ENCODE measurements at places on chromosomes 3 and 15.

DNA sequence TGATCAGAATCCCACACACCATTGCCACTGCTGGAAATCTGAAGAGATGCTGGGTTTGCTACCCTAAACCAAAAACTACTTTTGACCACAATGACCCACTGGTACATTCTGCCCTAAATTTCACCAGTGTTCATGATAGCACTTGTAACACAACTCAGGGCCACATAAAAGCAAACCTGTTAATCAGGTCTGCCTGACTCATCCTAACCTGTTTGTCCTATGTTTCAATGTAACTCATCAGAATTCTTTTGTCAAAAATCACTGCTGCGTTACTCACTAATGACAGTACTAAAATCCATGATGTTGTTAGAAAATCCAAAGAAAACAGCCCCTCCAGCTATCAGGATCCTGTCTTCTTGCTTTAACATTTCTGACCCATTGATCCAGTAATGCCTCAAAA, 55.6 kb upstream of the XCR1 start:
- no peak for DNase-seq

DNA sequence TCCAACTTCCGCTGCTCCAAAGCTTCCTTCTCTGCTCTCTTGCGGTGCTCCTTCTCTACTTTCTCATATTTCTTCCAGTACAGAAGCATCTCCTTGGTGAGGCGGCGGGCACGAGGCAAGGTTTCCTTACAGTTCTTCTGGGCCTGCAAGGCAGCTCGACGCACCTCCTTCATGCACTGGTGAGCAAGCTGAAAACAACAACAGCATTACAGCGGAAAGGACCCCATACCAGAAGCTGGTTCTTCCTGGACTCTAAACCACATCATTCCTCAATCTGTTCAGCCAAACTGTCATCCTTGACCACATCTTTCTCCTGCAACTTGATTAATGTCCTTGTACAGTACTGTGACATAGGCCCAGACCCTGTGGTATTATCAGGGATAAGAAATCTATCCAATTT, 36.4 kb downstream of the INO80 start:
- no peak for DNase-seq

DNA sequence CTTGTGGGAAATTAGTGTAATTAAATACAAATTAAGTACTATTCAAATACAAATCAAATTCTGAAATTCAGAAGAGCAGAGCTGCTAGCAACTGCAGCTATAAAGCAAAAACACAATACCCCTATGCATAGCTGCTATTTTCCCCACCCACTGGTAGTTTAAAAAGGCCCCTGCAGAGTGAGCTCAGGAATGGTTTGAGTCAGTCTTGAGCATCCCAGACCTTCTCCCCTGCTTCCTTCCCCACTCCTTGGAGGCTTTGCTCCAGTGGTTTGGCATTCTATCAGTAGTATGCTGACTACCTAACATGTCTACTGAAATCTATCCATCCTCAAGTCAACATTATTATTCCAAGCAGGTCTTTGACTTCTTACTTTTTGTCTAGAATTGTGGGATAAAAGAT, 53.0 kb downstream of the EFHB start:
- no peak for DNase-seq

DNA sequence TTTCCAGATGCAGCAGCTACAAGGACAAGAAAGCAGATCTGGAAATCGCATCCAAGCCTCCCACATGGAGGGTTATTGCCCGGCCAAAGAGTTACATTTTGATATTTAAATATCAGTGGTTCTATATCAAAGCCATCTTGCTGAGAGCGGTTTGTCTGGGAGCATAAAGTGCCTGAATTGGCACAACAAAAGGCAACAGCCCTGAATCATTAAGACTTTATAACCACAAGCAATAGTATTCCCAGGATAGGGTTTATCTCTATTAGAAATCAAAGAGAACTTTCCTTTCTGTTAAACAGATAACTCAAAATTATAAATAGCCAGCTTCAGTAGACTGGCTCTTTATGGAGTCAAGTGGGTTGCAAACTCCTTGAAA, 564.7 kb downstream of the ROBO1 start:
- DNase-seq = no peak

Measured in fibroblast of mammary gland (primary cell).